Stimulated activated CD8-positive, alpha-beta memory T cell treated with anti-CD3 and anti-CD28 coated beads, Interleukin-4, amount 100 ng/mL, for 4 hours (primary cell): ENCODE measurements at places on chromosomes 11 and 22.

- DNase-seq: no peak
Observed at GRCh38 chr11:36464720-36465119, 45.4 kb downstream of the TRAF6 start.

GRCh38 chr11:66464916-66465315 lies 1.8 kb upstream of the PELI3 start:
- DNase-seq: no peak

- no peak for DNase-seq
Observed at GRCh38 chr11:126488591-126489370, 133.3 kb downstream of the ST3GAL4 start.

DNA sequence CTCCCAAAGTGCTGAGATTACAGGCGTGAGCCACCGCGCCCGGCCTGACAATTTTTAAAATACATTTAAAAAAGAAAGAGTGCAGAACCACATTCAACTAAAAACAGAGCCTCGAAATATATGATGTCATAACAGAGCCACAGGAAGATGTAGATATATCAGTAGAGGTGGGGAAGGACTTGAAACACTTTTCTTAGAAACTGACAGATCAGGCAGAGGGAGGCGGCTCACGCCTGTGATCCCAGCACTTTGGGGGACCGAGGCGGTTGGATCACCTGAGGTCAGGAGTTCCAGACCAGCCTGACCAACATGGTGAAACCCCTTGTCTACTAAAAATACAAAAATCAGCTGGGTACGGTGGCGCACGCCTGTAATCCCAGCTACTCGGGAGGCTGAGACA lies 7.0 kb downstream of the MLC1 start:
- no peak for DNase-seq

DNA sequence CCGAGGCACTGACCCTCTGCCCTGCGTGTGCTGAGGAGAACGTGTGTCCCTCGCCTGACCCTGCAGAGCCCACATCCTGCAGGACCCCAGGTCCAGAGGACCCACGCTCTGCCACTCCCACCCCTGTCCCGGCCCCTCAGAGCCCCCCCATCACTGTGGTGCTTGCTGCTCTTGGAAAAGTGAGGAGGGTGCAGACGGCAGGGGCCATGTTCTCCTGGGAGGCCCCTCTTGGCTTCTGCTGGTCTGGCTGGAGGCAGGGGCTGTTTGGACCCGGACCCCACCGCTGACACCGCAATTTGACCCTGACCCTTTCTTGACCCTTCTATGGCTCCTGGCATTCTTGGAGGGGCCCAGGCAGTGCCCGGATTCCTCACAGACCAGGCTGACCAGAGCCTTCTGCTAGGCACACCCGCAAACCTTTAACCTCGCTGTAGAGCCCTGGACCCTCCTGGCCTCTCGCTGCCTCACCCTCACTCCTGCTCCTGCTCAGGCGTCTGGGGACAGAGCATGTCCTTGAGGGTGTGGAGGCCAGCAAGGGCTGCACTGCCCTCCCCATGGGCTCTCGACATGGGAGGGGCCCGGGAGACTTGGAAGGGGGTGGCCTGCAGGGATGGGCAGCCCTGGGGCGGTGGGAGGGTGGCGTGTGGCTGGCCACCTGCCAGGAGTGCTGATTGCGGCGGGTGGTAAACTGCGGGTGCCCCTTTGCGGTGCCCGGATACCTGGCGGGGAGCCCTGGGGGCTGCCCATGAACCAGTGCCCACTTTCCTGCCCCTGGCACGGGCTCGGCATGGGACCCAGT lies 37.0 kb upstream of the MUC5AC start:
- DNase-seq: no peak

- DNase-seq: no peak
Observed at GRCh38 chr22:36351921-36352802, 35.6 kb downstream of the MYH9 start.

DNA sequence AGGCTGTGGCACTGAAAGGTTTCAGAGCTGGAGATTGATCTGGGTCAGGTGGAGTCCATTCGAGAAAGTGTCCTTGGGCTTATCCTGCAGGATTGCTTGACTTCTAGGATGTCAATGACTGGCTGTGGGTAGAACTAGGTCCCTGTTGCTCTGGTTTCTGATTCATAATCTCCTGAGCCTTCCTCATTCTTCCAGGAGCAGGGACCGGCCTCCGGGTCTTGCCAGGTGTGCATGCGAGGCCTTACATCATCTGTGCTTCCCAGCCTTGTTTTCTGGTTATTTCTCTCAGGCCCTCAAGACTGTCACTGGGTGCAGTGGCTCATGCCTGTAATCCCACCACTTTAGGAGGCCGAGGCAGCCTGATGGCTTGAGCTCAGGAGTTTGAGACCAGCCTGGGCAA lies 33.3 kb upstream of the SORL1-AS1 start:
- no peak for DNase-seq

DNA sequence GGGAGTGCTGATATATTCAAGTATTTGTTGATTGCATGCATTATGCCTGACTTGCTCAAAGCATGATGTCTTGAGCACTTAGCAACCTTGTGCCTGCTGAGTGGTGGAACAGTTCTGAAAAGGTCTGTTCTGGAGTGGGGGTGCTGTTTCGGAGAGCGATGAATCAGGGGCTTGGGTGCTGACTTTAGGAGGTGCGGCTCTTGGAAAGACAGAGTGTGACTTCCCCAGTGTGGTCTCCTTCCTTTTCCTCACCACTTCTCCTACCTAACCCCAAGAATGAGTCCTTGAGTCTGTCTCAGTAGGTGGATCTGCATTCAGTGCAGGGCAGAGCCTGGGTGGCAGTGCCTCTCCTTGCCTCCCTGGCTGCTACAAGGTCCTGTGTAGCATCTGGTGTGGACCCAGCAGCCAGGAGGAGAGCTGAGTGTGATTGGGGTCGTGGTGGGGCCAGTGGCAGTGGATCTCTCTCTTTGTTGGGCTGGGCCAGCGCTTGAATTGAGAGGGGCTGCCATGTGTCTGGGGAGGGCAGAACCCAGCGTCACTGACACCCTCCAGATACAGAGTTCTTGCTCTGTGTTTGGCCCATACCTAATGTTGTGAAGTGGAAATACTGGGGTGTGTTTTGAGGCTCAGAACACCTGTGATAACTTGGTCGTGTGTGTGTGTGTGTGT lies 35.9 kb downstream of the ST3GAL4 start:
- no peak for DNase-seq

DNA sequence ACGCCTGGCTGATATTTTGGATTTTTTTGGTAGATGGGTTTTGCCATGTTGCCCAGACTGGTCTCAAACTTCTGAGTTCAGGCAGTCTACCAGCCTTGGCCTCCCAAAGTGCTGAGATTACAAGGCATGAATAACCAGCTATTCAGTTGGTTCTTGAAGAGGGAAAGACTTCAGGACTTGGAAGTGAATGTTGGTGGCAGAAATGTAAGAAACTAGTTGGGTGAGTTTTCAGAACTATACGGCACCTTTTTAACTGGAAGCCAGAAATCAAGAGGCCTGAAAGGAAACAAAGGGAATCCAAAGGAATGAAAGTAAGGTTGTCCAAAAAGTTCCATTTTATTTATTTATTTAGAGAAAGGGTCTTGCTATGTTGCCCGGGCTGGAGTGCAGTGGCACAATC lies 2.9 kb downstream of the POGLUT3 start:
- no peak for DNase-seq

DNA sequence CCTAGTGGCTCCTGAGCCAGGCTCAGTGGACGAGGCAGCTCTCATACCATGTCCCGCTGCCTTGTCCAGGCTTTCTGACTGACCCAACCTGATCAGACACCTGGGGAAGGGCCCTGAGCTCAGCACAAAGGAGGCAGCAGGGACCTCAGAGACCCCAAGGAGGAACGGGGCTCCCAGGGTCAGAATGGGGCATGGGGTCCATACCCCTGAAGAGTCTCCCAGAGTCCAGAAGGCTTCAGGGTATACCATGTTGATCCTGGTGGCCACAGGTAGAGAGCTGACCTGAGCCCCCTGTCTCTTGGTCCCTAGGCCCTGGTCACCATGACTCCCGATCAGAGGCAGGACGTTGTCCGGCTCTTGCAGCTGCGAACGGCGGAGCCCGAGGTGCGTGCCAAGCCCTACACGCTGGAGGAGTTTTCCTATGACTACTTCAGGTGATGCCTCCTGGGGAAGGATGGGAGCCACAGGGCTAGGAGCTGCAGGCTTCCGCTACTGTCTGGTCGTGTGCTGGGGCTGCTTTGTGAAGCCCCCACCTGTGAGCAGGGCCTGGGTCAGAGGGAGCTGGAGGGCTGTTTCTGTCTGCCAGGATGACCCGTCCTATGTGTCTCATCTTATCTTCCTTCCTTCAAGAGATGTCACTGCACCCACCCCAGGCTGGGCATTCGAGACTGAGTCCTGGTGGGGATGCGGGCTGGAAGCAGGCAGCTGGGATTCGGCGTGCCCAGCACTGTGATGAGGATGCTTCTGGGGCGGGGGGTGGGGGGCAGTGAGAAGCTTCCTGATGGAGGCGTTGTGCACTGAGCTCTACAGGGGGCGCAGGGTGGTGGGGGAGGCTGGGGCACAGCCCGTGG lies 74.2 kb downstream of the MYO7A start:
- no peak for DNase-seq

- DNase-seq: no peak
Observed at GRCh38 chr22:37167176-37167980, 17.7 kb upstream of the IL2RB start.

GRCh38 chr11:71322192-71322735 lies 69.9 kb upstream of the SHANK2 start:
- no peak for DNase-seq

DNA sequence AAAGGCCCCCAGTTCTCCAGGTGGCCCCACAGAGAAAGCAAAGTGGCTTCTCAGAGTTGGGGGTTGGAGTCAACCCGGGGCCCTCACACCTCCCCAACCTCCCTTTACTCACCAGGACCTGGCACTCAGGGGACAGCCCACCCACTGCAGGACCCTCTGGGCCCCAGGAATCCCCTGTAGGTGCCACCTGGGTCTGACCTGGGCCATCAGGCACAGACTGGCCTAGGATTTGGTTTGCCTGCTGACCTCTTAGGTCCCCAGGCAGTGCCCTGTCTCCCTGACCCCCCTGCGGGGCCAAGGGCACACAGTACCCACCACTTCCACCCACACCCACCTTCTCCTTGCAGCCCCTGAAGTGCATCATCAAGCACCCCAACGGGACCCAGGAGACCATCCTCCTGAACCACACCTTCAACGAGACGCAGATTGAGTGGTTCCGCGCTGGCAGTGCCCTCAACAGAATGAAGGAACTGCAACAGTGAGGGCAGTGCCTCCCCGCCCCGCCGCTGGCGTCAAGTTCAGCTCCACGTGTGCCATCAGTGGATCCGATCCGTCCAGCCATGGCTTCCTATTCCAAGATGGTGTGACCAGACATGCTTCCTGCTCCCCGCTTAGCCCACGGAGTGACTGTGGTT lies 16.0 kb downstream of the POLR3H start:
- no peak for DNase-seq

DNA sequence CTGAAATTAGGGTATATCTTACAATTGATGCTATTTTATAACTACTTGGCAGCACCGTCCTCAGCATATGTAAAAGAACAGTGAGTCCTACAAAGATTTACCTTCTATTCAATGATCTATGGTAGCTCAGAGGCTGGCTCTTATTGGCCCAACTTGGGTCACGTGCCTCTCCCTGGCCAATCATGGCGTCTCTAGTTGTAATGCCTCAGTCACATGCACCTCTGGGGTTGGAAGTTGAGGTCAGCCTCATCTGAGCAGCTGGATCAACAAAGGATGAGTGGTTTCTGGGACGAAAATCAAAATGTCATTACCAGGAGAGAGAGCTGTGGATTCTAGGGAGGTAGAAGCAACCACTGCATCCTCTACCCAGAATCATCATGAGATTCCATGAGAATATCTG lies 22.9 kb upstream of the ASPHD2 start:
- DNase-seq: no peak

DNA sequence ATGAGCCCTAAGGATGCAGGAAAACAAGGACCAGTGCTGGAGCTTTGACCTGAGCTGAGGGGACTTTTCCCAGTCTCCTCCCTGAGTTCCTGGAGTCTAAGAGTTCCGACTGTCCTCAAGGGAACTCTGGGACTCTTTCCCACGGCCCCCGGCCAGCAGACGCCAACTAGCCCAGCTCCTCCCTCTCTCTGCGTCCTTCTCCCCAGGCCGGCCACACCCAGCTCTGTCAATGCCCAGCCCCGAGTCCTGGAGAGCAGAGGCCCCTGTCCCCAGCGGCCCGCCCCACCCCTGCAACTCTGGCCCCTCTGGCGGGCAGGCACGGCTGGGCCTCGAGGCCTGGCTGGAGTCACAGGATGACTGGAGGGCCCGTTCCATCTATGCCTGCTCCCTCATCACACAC lies 29.8 kb downstream of the NECTIN1 start:
- DNase-seq: no peak

DNA sequence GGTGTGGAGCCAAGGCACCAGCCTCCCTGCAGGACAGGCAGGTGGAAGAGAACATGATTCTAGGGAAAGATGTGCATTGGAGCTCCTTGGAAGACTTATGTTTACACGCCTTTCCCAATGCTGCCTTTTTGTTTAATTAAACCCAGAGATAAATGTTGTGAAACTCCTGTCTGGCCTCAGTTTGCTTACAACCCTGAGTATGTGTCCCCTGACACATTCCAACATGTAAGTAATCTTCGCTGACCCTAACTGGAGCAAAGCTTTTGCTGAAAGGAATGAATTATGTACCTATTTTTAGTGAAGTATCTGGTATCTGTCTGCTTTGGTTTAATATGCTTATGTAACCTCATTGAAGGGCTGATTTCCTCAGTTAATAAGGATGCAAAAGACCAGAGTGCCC lies 56.7 kb downstream of the APIP start:
- DNase-seq: no peak

GRCh38 chr11:96036863-96037262 lies 113.0 kb upstream of the MTMR2 start:
- no peak for DNase-seq

DNA sequence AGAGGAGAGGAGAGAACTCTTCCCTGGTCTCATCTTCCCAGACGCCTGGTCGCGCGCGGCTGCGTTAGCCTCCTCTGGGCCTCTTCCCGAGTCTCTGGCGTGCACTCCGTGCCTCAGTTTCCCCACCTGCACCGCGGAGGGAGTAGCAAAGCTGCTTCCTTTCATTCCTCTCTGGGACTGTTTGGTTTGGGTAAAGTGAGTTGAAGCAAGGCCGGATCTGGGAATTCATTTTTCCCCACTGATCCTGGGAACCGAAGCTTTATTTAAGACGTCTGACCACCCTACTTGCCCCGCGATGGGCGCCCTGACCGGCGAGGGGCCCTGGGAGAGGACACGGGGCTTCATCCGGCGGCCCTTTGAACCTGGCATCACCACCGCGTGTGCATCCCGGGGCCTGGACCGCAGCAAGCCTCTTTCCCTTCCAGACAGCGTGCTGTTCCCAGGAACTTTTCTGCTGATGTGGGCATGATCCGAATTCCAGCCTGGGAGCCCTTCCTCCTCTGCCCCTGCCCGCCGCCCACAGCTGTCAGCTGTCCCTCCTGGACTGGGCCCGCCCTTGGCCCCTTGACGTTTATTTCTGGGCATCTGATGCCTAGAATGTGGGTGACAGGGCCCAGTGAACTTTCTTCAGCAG lies 758 bp downstream of the LDLRAD3 start:
- DNase-seq: no peak
